Panc1 (cell line): ENCODE measurements at places on chromosomes 2 and 18.

GRCh38 chr2:122422384-122422991, 667.0 kb downstream of the TSN start:
- DNase-seq: no peak

DNA sequence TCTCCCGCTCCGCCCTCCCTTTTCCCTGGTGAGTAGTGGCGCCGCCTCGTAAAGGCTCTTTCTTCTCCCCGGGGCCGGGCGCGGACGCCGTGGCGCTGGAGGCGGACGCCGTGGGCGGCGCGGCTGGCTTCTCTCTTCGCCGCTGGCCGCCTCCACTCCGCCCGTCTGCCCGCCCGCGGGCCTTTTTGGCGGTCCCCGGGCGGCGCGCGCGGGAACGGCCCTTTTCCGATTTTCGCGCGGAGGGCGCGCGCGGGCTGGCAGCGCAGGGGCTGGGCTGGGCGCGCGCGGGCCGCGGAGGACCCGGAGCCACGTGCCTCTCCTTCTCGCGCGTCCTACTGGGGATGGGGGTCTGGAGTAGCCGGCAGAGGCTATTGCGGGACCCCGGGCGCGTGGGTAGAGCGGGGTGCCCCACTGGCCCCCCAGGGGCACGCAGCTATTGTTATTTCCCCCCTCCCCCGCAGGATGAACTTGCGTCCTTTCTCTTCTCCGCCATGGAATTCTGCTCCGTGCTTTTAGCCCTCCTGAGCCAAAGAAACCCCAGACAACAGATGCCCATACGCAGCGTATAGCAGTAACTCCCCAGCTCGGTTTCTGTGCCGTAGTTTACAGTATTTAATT, 472 bp downstream of the SLC20A1 start:
- no peak for DNase-seq

GRCh38 chr2:216371721-216372702, at the start of gene MARCHF4:
MARCHF4 (minus strand) TSS chr2:216372483; CDS start chr2:216370260, 2,223 bp downstream.
- DNase-seq: no peak

DNA sequence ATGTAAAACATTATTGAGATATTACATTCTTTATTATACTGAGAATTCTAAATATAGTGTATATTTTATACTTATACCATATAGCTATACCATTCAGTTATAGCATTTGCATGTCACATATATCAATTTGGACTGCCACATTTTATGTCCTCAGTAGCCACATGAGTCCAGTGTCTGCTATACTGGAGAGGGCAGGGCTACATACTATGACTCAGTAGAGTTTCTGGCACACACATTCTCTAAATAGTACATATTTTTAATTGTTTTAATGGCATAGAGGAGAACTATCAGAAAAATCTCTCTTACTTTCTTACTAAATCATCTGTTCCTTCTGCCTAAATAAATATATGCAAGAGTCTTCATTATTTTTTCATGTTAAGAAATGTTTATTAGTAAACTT, 55.4 kb upstream of the COL5A2 start:
- DNase-seq: no peak

- no peak for DNase-seq
These were observed 636.3 kb downstream of the TSN start for GRCh38 chr2:122391726-122392125.

GRCh38 chr18:2923464-2923863, 76.7 kb downstream of the EMILIN2 start:
- DNase-seq: no peak

DNA sequence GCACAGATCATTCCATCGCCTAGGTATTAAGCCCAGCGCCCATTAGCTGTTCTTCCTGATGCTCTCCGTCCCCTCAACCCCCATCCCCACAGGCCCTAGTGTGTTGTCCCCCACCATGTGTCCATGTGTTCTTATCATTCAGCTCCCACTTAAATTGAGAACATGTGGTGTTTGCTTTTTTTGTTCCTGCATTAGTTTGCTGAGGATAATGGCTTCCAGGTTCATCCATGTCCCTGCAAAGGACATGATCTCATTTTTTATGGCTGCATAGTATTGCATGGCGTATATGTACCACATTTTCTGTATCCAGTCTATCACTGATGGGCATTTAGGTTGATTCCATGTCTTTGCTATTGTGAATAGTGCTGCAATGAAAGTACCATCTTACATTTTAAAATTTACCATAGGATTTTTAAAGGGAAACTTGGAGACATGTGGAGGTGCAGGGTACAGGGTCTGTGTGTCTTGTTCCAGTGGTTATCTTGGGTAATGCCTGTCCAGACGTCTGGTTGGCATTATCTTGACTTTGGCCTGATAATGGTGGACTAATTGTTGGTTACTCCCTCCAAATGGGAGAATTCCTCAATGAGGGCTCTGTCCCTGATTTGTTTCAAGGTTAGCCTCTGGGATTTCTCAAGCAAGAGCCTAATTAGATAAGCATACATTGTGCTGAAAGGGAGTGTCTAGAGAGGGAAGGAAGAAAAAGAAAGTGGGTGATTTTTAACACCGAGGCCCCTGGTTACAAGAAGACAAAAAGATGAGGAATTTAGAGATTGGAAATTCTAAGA, 21.6 kb downstream of the KLHL23 start:
- DNase-seq: no peak

- no peak for DNase-seq
These were observed 272.5 kb upstream of the KCNJ3 start for GRCh38 chr2:154425994-154426393.

GRCh38 chr2:161117506-161117905, 42.7 kb upstream of the TANK start:
- DNase-seq: no peak
